ENCODE measurements at places on chromosomes 5 and 9. TPM values are rescaled to one million over a fixed set of nuclear protein-coding genes. Genes with fewer than 3 reads are reported as not detected.

The SPATA9 gene
- total RNA-seq, result not detected

The MYMK gene
- not detected for total RNA-seq

The PCDHB16 gene
- 0.17 TPM for total RNA-seq

The PDLIM4 gene
- 31.0 TPM for total RNA-seq

The PFN3 gene
- not detected for total RNA-seq

The BAAT gene
- not detected for total RNA-seq

The GADD45G gene
- not detected for total RNA-seq

The FGF10 gene
- total RNA-seq, result not detected

The LCN15 gene
- 0.05 TPM for total RNA-seq

The FAXDC2 gene
- 11.9 TPM for total RNA-seq

The TMEM245 gene
- 82.4 TPM for total RNA-seq

The PCDHGA1 gene
- 0.33 TPM for total RNA-seq

The NTNG2 gene
- total RNA-seq, result 0.05 TPM

The OGN gene
- total RNA-seq, result not detected

The SLC6A3 gene
- total RNA-seq, result not detected

The NRG2 gene
- total RNA-seq, result 0.51 TPM

The PCDH1 gene
- 94.4 TPM for total RNA-seq

The PRR16 gene
- not detected for total RNA-seq

The MEGF10 gene
- 0.37 TPM for total RNA-seq

Measured in dermis blood vessel endothelial cell (primary cell).